Glutamatergic neuron (in vitro differentiated cells): ENCODE measurements at places on chromosomes 2 and 18. TPM values are rescaled to one million over a fixed set of nuclear protein-coding genes. Genes with fewer than 3 reads are reported as not detected.

The MBD2 gene
- total RNA-seq = 30.6 TPM

- H3K27me3 ChIP-seq = peaks cover 3% of the 10 kb centered on the region
- no peak for DNase-seq
- peak overlapping the region; percentile 38 for H3K4me3 ChIP-seq
- H3K36me3 ChIP-seq = no peaks in the 10 kb centered on the region
Observed at GRCh38 chr2:68122680-68122964, 35.1 kb upstream of the PNO1 start.

DNA sequence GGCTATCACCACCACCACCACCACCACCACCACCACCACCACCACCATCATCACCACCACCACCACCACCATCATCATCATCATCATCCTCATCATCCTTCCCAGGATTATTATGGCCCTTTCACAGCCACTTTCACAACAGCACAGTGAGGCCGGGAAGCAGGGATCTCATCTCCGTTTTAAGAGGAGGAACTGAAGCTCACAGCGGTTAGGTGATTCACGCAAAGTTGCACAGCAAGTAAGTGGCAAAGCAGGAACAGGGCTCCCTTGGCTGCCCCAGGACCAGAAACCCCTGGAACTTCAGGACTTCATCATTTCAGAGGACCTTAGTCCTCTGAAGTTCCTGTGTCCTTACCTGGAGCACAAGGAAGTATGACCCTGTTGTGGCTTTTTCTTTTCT lies 26.8 kb downstream of the MRPL35 start:
- H3K36me3 ChIP-seq = peaks cover 5% of the 10 kb centered on the region
- H3K27me3 ChIP-seq = peaks cover 11% of the 10 kb centered on the region
- peaks cover 30% of the 10 kb centered on the region for H3K4me1 ChIP-seq
- H3K27ac ChIP-seq = no peak overlapping the region

DNA sequence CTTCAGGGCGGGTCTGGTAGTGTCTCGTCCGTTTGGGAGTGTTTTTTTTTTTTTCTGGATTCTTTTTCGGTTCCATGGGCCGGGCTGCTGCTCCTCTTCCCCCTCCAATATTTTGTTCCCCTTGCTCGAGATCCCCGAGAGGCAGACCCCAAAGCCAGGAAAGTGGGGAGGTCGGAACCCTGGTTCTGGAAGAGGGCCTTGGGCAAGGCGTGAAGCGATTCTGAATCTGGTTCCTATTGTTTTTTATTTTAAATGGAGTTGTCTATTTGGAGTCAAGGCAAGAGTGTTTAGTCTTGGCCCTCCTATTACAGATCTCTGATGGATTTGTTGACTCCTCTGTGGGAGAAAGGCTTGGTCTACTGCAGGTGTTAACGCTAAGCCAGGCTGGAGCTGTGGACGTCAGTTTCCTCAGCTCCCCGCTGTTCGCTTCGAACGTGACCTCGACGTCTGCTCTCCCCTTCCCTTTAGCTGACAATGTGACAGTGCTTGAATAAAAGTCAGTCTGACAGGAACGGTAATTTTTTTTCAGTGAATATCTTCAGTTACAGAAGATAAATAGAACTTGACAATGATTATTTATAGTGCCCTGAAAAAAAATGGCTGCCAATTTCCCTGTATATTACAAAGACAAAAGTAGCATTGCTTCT lies 683 bp upstream of the DNAJC27 start:
- H3K4me1 ChIP-seq = peaks cover 5% of the 10 kb centered on the region
- DNase-seq = no peak
- peak overlapping the region; percentile 100 for H3K27ac ChIP-seq

GRCh38 chr2:216915557-216916150 lies 55.8 kb upstream of the TNP1 start:
- DNase-seq = no peak
- H3K27ac ChIP-seq = no peak overlapping the region
- H3K27me3 ChIP-seq = peaks cover 4% of the 10 kb centered on the region
- H3K36me3 ChIP-seq = peaks cover 6% of the 10 kb centered on the region
- peaks cover 19% of the 10 kb centered on the region for H3K4me1 ChIP-seq
- H3K4me3 ChIP-seq = no peak overlapping the region

DNA sequence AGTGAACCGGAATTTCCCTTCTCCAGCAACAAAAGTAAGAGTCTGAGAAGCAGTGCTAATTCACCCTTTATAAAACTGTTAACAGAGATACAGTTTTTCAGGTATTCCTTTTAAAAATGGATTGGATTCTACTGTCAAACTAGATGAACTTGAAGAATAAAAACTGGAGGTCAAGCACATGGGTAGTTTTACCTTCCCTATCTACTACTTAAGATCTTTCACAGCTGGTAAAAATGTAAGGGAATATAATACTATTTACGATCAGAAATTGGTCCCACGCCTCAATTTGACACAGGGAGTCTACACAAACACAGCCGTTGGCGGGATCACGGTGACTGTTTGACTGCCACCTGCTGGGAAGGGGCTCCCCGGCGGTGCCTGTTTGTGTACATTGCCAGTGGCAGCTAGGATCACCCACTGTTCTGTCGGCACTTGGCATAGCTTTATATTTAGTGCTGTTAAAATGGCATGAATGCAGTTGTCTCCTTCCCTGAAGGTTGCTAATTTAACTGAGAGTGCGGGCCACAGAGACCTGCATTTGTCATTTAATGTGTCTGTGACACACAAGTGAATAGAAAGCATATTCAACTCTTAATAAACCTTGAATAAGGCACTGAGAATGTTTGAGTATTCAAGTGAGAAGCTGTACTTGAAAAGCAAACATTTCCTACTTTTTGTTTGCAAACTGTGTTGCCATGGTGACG lies 59.5 kb downstream of the ABCG8 start:
- H3K36me3 ChIP-seq = no peaks in the 10 kb centered on the region
- no peaks in the 10 kb centered on the region for H3K27me3 ChIP-seq
- no peak overlapping the region for H3K27ac ChIP-seq
- peaks cover 6% of the 10 kb centered on the region for H3K4me1 ChIP-seq
- DNase-seq = peak; percentile 53

GRCh38 chr2:212905640-212906201 lies 245.7 kb downstream of the IKZF2 start:
- no peaks in the 10 kb centered on the region for H3K4me1 ChIP-seq
- no peak overlapping the region for H3K27ac ChIP-seq
- no peak for DNase-seq
- no peak overlapping the region for H3K4me3 ChIP-seq
- H3K27me3 ChIP-seq = peaks cover 4% of the 10 kb centered on the region
- no peaks in the 10 kb centered on the region for H3K36me3 ChIP-seq

DNA sequence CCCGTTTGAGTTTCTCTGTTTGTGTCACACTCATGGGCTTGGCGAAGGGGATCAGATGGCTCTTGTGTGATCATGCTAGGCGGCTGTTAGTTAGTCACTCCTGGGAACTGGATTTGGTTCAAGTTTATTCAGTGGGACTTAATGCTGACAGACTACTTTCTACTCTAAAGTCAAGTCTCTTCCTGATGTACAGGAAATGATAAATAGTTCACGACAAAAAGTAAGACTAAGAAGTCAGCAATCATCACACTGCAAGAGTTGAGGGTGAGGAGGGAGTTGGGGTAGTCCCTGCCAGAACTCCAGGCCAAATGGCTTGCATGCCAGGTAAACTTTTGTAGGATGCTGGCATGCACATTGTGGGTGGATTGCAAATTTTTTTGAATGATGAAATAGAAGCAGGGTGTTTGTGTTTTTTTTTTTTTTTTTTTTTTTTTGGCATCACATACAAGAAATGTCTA lies 25.1 kb upstream of the CCL20 start:
- no peaks in the 10 kb centered on the region for H3K27me3 ChIP-seq
- H3K4me3 ChIP-seq = no peak overlapping the region
- no peak for DNase-seq

DNA sequence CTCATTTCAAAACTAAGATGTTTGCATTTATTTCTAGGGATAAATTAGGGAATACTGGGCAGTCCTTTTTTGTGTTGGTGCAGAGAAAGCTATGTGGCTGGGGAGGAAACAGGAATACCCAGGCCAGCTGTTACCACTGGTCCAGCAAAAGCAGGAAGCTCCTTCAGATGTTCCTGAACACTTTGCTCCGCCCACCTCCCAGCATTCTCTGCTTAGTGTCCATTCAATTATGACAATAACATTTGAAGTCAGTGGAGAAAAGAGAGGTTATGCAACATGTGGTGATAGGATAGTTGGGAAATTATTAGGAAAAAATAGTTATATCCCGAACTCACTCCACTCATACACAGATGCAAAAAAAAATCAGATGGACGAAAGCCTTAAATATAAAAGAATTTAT lies 22.1 kb upstream of the ARPC2 start:
- H3K36me3 ChIP-seq = peaks cover 5% of the 10 kb centered on the region
- H3K4me3 ChIP-seq = no peak overlapping the region
- peaks cover 6% of the 10 kb centered on the region for H3K27me3 ChIP-seq
- H3K4me1 ChIP-seq = no peaks in the 10 kb centered on the region

The DNAJC5G gene
- total RNA-seq = not detected

The MC5R gene
- not detected for total RNA-seq

DNA sequence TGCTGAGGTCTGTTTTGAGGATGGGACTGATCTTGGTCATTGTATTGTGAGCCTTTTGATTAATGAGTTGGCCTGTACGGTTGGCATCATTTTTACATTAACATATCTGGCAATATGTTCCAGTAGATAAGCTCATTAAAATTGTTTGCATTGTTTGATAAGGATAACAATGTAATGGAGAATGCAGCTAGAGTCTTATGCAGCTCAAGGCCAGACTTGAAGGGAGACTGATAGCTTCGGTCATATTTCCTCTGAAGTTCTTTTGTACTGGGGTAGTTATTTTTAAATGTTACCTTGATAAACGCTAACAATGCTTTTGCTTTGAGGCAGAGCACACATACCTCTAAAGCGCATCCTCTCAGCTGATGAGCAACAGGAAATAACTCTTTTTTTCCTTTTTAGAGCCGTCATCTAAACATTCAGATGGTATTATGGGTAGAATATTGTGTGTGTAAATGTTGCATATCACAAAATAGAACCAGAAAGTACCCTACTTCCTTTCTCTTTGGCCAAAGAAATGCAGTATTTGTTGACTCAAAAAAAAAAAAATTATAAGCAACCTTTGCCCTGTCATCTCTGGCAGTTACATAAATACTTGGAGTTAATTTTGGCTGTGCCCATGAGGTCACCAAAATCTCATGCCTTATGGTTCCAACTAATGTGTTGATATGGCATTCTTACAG lies 1.3 kb downstream of the MAPRE2 start:
- no peak for DNase-seq
- H3K36me3 ChIP-seq = no peaks in the 10 kb centered on the region
- peaks cover 16% of the 10 kb centered on the region for H3K27me3 ChIP-seq
- H3K27ac ChIP-seq = peak overlapping the region; percentile 99

- H3K4me3 ChIP-seq = no peak overlapping the region
- H3K36me3 ChIP-seq = no peaks in the 10 kb centered on the region
- no peak overlapping the region for H3K27ac ChIP-seq
- H3K4me1 ChIP-seq = peaks cover 28% of the 10 kb centered on the region
Observed at GRCh38 chr2:24509425-24509824, 18.4 kb downstream of the NCOA1 start.

DNA sequence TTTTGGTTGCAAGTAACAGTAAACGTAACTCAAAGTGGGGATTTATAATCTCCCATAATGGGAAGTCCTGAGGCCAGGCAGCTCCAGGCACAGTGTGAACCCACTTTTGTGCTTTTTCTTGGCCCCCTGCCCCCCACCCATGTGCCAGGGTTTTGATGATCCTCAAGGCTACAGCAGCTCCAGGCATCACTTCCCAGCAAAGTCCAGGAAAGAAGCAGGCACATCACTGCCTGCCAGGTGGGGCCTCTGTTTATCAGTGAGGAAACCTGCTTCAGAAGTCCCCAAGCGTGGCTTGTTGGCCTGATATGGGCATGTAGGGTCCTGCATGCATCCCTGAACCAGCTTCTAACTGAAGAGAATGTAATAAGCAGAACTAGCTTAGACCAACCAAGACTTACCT lies 299.2 kb upstream of the SKOR2 start:
- no peak overlapping the region for H3K27ac ChIP-seq
- no peak overlapping the region for H3K4me3 ChIP-seq
- DNase-seq = no peak
- no peaks in the 10 kb centered on the region for H3K27me3 ChIP-seq
- H3K36me3 ChIP-seq = no peaks in the 10 kb centered on the region

GRCh38 chr18:74610860-74611259 lies 13.2 kb downstream of the ZNF407 start:
- H3K4me3 ChIP-seq = no peak overlapping the region
- no peaks in the 10 kb centered on the region for H3K27me3 ChIP-seq
- no peaks in the 10 kb centered on the region for H3K36me3 ChIP-seq
- H3K4me1 ChIP-seq = no peaks in the 10 kb centered on the region
- no peak overlapping the region for H3K27ac ChIP-seq

GRCh38 chr18:74225193-74225840 lies 66.4 kb downstream of the CYB5A start:
- H3K4me1 ChIP-seq = no peaks in the 10 kb centered on the region
- H3K36me3 ChIP-seq = no peaks in the 10 kb centered on the region
- peaks cover 5% of the 10 kb centered on the region for H3K27me3 ChIP-seq
- H3K4me3 ChIP-seq = no peak overlapping the region
- no peak for DNase-seq

The IL18R1 gene
- total RNA-seq = not detected

- DNase-seq = no peak
- H3K36me3 ChIP-seq = no peaks in the 10 kb centered on the region
- no peaks in the 10 kb centered on the region for H3K4me1 ChIP-seq
- no peak overlapping the region for H3K4me3 ChIP-seq
- no peak overlapping the region for H3K27ac ChIP-seq
Observed at GRCh38 chr2:232293191-232293590, 85.4 kb upstream of the ALPP start.

- peaks cover 8% of the 10 kb centered on the region for H3K27me3 ChIP-seq
- H3K4me3 ChIP-seq = no peak overlapping the region
- no peak for DNase-seq
- H3K4me1 ChIP-seq = no peaks in the 10 kb centered on the region
Observed at GRCh38 chr2:100394111-100394641, 23.3 kb downstream of the CHST10 start.

The C2orf80 gene
- total RNA-seq = not detected

DNA sequence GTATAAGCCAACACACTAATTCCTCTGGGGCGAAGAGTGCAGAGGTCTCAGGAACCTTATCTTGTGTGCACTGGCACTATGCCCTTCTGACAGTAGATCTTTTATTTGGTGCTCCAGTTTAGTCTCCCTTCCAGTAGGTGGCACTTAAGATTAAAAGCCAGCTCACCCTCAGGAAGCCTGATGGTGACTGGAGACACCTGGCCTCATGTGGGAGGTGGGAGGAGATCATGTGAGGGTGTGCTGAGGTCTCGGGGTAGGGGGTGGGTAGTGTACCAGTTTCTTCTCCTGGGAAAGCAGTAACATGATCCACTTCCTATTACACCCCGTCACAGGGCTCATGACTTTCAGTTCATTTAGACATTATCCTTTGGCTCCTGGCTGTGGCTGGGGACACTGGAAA lies 654.9 kb downstream of the ADCYAP1 start:
- H3K27me3 ChIP-seq = no peaks in the 10 kb centered on the region
- no peak overlapping the region for H3K4me3 ChIP-seq
- peaks cover 1% of the 10 kb centered on the region for H3K4me1 ChIP-seq
- H3K36me3 ChIP-seq = no peaks in the 10 kb centered on the region
- no peak overlapping the region for H3K27ac ChIP-seq

The REG1B gene
- not detected for total RNA-seq

The GNAL gene
- total RNA-seq = 52.5 TPM

GRCh38 chr2:43327119-43327518 lies 100.7 kb upstream of the ZFP36L2 start:
- DNase-seq = no peak
- no peaks in the 10 kb centered on the region for H3K36me3 ChIP-seq
- H3K4me3 ChIP-seq = no peak overlapping the region
- no peak overlapping the region for H3K27ac ChIP-seq
- no peaks in the 10 kb centered on the region for H3K4me1 ChIP-seq
- H3K27me3 ChIP-seq = no peaks in the 10 kb centered on the region
